Activated CD8-positive, alpha-beta memory T cell treated with anti-CD3 and anti-CD28 coated beads for 24 hours (primary cell): ENCODE measurements at places on chromosomes 3 and 15.
A peak's percentile ranks its signal among the peaks of the same experiment; 100 is the strongest.

DNA sequence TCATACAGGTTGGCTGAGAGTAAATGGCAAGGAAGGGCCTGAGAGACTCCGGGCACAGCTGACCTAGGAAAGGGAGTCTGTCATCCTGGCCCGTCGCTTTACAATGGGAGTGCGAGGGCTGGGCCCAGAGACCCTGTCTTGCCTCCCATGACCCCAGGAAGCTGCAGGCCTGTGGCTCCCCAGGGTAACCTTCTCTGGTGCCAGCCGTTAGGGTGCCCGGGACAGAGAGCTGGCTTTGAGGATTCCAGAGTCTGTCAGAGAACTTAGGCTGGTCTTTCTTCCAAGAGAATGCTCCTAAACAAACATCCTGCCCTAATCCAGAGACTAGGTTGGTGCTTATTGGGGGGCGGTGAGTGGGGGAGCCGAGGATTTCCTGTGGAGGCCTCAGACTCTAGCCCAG, 18.5 kb downstream of the ZNF710 start:
- no peak for DNase-seq

DNA sequence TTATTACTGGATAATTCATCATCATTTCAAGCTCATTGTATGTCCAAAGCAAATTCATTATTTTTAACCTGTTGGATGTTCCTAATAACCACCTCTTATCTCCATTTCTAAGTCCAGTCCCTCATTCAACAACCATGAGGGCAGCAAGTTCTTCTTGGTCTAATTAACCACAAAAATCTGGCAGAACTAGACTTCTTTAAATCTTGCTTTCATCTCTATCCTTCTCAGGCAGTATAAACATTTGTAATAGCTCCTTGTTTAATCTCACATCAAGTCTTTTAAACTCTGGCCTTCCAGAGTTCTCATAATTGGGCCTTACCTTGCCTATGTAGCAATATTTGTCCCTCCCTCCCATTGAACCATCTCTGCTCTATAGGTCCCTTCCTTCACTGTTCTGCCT, 17.0 kb upstream of the GHSR start:
- DNase-seq = no peak

DNA sequence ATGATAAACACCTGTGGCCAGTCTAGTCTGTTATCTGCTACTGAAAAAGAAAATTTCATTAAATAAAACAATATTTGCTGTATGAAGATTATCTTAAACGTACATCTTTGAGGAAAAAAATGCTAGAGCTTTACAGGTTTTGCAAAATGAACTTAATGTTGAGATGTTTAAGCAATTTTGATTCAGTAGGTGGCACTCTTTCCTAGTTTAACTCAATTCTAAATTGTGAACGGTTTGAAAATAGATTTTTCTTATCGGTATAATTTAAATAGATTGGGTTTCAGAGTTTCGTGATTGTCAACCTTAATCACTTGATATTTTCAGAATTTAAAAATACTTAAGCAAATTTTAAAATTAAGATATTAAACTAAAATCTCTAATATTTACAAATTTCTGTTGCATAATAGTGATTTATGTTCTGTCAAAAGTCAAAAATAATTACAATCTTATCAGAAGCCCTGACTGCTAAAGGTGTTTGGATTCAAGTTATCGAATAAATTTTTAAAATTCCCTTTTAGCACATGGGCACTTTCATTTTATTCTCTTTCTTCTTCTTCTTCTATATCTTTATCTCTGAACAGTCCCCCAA, 7.0 kb upstream of the RNF111 start:
- DNase-seq = no peak

DNA sequence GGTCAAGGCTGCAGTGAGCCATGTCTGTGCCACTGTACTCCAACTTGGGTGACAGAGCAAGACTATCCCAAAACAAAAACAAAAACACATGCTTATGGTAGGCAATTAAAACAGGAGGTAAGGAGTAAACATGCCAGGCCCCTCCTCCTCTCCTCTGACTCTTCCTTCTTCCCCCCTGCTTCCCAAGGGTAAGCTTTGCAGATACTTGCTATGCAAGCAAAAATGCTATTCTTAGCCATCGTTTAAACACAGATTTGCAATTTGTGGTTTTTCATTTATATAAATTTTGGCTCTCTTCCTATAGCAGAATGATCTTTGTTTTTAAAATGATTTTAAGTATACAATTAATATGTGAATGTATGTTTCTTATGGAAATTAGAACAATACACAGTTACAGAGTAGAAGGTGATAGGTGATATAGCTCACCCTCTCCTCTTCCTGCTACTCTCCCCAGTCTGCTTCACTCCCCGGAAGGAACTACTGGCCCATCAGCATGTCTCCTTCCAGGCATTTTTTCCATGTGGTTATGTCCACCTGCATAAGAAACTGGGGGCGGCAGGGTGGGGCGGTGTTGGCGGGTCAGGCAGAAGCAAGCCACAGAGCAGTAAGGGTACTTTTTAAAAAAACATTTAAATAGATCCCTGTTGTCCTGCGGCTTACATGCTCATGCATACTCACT, 42.1 kb downstream of the IGF1R start:
- DNase-seq = no peak

GRCh38 chr15:90231028-90232017, 2.4 kb downstream of the CIB1 start:
- DNase-seq = peak; percentile 83

- no peak for DNase-seq
These were observed 17.5 kb downstream of the SLC12A8 start for GRCh38 chr3:125194849-125195601.

GRCh38 chr3:37474901-37475331, 300.5 kb upstream of the LRRFIP2 start:
- DNase-seq = no peak

- no peak for DNase-seq
These were observed 26.3 kb downstream of the TNK2 start for GRCh38 chr3:195882002-195882441.

DNA sequence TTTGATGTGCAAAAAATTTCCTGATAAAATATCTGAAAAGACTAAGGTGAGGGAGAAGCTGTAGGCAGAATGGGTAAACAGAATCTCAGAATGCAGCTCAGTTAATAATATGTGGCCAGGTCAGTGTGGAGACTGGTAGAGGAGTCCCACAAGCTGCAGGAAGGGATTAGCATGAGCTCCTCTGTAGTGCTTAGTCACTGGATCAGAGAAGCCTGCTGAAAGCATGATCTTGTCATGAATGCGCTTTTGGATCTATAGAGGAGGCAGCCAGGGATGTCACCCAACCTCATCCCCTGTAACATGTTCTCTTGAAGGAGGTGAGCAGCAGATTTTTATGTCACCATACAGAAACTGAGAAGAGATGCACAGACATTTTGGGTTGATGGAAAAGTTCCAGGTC, 1035.3 kb upstream of the GBE1 start:
- DNase-seq = no peak

GRCh38 chr3:177478170-177478867, 281.0 kb upstream of the TBL1XR1 start:
- DNase-seq = no peak

DNA sequence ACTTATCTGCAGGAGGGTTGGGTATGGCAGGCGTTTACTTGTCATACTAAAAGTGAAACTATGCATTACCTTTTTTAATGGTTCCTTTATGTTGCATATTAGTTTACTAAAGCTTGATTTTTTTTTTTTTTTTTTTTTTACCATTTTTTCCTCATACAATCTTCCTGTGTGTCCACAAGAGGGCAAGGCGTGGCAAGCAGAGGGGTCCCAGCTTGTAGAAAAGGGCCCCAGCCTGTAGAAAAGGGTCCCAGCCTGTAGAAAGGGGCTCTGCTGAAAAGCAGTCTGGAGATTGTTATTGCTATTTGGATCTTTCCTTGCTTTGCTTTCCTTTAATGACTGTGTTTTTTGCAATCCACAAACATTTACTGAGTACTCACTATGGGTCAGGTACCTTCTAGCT, 21.9 kb downstream of the MKRN2 start:
- no peak for DNase-seq

DNA sequence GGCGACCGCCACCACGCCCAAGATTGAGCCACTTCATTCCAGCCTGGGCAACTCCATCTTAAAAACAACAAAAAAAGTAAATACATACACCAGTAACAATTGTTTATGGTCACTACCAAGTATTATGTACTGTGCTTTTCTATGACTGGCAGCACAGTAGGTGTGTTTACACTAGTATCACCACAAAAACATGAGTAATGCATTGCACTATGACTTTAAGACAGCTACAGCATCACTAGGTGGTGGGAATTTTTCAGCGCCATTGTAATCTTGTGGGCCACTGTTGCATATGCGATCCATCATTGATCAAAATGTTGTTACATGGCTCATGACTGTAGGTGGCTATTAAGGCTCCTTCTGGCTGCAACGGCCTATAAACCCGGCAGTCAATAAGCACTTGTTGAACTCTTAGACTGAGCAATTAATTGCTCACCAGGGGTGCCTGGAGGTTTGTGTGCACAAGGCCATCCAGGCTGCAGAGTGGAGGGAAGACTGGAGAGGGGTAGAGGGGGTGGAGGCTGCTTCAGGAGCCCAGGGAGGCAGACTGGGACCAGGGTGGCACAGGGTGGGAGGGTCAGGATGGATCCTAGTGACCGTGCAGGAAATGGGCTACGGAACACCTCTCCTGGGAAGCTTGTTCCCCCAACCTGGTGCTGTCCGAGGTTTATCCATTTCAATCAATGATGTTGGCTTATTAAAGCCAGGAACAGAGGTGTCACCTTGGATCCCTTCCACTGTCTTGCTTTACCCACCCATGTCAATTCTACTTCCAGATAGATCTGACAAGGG, 17.9 kb upstream of the COPG1 start:
- no peak for DNase-seq

GRCh38 chr3:146653978-146654377, 48.8 kb upstream of the PLSCR5 start:
- DNase-seq = no peak

DNA sequence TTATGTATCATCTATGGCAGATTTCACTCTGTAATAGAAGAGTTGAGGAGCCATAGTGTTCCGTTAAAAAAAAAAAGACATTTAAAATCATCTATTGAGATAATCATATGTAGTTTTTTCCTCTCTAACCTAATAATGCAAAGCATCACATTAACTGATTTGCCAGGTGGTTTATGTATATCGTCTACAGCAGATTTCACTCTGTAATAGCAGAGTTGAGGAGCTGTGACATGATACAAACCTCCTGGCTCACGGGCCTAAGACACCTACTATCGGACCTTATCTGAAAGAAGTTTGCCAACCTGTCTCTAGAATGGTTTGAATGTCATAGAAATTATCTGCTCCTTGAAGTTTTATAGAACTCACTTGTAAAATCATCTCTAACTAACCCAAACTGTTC, 29.8 kb downstream of the CDCP1 start:
- DNase-seq = no peak

GRCh38 chr3:111252779-111253178, 181.2 kb downstream of the NECTIN3 start:
- DNase-seq = no peak

DNA sequence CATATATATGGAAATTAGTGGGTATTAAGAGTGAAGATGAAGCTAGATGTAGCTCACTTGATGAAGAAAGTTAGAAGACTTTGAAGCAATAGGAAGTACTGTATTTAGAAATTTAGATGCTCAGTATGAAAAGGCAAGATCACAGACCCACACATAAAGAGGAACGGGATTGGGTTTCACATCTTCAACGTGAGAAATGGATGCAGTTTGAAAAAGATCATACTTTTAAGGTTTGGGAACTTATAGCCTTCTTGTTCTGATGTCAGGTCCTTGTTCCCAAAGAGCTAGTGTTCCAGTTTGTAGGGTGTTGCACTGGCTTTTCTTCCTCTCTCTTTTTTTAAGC, 16.7 kb downstream of the AP3S2 start:
- DNase-seq = no peak

DNA sequence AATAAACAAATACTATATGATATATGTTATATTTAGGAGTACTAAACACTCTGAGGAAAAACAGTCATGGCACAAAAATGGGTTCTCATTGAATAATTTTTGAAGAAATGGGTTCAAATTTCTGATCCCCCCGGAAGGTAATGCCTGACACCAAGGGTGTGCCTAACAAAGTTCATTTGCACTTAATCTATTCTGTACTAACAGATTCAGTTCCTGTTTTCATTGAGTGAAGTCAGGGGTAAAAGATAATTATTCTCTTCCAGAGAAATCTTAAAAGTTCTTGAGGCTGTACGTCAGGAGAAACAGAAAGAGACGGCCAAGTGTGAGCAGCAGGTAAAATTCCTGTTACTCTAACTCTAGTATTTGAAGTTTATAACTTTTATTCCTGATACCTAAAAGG, 34.5 kb upstream of the TMEM42 start:
- DNase-seq = no peak

DNA sequence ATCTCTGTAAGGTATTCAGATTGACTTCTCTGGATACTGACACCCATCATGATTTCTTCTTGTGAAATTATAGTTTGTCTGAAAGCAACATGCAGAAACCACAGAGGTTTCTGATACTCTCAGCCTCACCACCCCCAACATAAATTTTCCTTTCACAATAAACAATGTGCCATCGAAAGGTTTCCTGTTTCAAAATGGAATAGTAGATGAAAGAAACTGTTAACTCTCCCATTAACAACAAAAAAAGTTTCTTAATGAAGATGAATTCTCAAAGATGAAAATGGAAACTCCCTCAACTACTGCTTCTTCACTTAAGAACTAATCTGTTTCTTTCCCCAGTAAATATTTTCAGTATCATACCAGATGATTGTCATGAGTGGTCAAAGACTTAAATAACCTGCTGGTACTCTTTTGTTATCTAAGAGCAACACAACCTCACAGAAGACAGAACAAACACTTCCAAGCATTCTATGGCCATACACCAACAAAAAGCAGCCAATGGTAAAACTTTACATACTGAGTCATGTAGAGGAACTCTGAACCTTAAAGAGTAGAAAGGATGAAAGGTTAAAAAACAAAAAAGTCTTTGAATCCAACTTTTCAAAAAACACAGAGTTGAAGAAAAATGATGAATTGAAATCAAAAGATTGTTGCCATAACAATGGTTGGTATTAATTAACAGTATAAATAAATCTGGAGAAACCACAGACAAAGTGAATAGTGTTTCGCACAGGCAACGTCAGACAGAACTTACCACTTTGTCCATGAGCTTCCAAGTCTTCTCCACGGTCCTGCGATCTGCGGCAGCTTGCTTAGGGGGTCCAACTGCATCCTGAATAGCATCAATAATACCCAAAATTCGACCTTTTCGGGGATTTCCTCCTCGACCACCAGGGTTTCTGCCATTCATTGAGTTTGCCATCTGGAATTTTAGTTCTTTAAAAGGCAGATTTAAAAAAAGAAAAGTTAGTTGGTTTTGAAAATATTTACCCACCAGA, 1.9 kb downstream of the CBLB start:
- DNase-seq = no peak

- DNase-seq = no peak
These were observed 400.9 kb upstream of the ATP11B start for GRCh38 chr3:182392182-182392937.

- DNase-seq = no peak
These were observed 73.0 kb upstream of the FRMD4B start for GRCh38 chr3:69458803-69459365.
